ENCODE measurements at places on chromosomes 2 and 18. TPM values are rescaled to one million over a fixed set of nuclear protein-coding genes. Genes with fewer than 3 reads are reported as not detected.

DNA sequence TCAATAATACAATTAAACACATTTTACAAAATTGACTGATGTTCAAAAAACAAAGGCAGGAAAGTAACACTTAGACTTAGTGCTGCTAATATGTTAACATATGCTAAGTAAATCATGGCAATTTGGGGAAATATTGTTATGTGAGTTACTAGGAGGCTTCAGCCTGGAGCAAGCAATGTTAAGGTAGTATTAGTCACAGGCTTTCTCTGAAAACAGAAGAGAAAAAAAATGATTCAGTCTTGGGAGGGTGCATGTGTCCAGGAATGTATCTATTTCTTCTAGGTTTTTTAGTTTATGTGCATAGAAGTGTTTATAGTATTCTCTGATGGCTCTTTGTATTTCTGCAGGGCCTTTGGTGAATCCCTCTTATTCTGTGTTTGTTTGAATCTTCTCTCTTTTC, 345.8 kb upstream of the TFPI start:
- DNase-seq = no peak

GRCh38 chr2:104312684-104313083, 541.2 kb upstream of the POU3F3 start:
- DNase-seq = no peak

DNA sequence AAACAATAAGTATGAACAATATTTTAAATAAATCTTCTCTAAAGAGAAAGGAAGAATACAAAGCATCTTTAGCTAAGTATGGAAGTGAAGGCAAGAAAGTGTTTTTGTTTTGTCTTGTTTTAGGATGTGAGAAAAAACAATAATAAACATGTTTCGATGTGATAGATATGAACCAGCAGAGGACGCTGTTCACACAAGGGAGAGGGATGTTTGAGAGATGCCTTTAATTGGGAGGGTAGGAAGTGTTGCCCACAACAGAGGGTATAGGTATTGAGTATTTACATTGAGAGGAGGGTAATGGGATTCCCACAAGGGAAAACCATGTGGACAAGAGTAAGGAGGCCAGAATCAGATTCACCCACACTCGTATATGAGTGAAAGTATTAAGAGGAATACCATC, 55.1 kb downstream of the CDH19 start:
- DNase-seq = no peak

The HJURP gene
- 58.5 TPM for total RNA-seq

- DNase-seq = no peak
Measured at GRCh38 chr2:129193961-129194360, 785.5 kb upstream of the RAB6C start.

Measured in Calu3 (cell line).